Posterior vena cava (tissue), 2 donors: ENCODE measurements at places on chromosomes 5 and 9. TPM values are rescaled to one million over a fixed set of nuclear protein-coding genes. Genes with fewer than 3 reads are reported as not detected.

UBAP1 gene
- total RNA-seq: 44.9 TPM

SLC34A1 gene
- not detected for total RNA-seq

- DNase-seq: no peak
Observed at GRCh38 chr9:131927091-131927490, 152.6 kb downstream of the MED27 start.

NSD1 gene
- total RNA-seq: 67.6 TPM

GRCh38 chr5:126490167-126490940 lies 67.1 kb downstream of the GRAMD2B start:
- no peak for DNase-seq

DNA sequence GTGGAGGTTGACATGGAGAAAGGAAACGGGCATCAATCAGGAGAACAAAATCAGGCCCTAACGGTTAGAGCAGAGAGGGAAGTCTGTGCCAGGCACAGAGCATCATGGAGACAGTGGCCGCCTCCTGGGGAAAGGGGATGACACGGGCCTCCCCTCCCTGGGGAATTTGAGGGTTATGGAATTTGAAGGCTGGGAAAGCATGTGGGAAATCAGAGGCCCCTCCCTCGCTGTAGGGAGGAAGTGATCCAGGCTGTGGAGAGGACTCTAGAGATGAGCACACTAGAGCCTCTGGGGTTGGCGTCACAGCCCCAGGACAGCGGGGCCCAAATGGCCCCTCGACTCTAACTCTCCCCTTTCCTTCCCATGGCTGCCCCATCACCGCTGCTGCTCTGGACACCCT lies 36.7 kb downstream of the PROP1 start:
- no peak for DNase-seq

DNA sequence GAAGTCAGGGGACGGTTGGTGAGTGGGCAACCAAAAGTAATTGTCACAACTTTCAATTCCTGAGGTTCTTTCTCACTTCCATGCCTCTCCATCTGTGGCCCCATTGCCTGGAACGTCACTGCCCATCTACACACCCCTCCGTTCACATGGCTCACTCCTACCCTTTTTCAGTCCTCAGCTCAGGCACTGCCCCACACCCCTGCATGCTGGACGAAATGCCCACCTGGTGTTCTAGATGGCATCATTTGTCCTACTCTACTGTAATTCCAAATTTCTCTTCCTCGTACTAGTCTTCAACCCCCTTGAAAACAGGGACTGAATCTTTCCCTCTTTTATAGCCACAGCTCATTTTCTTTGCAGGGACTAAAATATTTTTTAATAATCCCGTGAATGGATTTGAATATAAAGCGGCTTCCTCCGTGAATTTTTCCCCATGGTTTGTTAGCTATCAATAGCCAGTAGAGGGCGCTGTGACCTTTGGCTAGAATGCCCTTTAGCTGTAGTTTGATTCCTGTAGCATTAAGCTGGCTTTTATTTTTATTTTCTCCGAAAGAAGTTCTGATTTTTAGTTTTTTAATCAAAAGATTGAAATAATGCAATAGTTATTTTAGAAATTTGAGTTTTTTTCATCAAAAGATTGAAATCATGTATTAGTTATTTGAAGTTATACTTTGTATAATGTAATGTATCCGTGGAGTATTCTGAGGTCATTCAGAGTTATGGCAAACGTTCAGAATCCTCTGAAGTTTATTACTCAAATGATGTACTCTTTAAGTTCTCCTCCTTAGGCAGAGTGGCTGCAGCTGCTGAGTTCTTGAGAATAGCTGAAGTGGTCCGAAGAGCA lies 232.1 kb downstream of the SH3GL2 start:
- DNase-seq: no peak

GRCh38 chr9:110135846-110136245 lies 72.1 kb downstream of the C9orf152 start:
- DNase-seq: no peak
